ENCODE measurements at places on chromosomes 5 and 9.

DNA sequence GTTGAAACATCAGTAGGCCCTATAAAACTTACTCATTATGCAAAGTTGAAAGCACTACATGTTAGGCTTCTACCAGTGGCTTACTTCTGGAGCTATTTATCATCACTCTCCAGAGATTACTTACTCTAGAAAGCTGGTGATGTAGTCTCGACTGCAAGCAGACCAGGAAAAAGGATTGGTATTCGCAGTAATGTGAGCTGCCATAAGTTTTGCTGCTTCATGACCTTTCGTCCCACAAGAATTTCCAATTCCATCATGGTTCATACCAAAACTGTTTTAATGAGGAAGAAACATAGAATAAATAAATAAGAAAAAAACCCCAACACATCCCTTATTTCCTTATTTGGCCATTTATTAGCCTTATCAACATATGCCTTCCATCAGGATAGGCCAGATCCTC is 181.9 kb downstream of the ADAMTS6 start:
- DNase-seq: no peak

GRCh38 chr5:107542428-107542827 is 128.3 kb downstream of the EFNA5 start:
- DNase-seq: no peak

- DNase-seq: no peak
These were observed 101.4 kb downstream of the COL5A1 start for GRCh38 chr9:134742822-134743535.

DNA sequence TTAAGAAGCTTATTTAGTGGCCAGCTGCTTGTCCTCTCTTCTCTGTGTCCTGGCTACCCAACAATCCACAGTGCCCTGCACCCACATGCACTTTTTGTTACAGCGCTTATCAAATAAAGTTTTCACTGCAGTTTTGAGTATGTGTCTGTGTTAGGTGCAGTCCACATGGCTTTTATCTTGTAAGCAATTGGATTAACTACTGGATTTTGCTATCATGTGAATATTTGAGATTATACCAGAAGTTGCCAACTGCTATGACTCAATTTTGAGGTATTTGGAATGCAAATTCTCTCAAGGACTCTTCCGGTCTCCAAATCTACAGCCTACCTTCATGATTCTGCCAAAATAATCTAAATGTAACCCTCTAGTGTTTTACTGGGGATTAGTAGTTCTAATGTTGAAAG is 690.2 kb downstream of the NR2F1-AS1 start:
- DNase-seq: no peak

DNA sequence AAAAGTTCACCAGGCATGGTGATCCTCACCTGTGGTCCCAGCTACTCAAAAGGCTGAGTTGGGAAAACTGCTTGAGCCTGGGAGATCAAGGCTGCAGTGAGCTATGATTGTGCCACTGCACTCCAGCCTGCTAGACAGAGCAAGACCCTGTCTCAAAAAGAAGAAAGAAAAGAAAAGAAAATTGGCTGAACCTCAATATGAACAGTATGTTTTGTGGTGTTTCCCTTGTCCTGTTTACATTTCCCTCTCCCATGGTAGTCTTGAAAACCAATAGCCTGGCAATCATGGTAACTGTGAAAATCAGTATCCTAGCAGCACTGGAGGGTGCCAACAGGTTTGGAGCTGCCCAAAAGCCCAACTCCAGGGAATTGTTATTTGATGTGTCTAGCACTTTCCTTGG is 174.1 kb upstream of the NR4A3 start:
- no peak for DNase-seq

DNA sequence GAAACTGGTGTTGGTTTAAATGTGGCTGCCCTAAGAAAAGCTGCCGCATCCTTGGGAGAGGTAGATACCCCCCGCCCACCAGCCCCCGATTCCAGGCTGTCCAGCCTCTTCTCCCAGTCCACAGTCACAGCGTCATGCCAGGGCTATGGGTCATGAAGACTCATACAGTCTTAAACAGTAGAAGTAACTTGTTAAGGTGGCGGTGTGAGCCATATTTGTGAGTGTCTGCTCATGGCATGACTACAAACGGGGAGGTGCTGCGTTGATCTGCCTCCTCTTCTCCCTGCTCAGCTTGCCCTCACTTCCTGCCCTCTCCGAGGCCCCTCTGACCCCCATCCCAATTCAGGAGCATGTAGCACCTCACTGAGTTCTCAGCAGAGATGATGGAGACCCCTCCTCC is 20.8 kb downstream of the FGD3 start:
- DNase-seq: no peak

DNA sequence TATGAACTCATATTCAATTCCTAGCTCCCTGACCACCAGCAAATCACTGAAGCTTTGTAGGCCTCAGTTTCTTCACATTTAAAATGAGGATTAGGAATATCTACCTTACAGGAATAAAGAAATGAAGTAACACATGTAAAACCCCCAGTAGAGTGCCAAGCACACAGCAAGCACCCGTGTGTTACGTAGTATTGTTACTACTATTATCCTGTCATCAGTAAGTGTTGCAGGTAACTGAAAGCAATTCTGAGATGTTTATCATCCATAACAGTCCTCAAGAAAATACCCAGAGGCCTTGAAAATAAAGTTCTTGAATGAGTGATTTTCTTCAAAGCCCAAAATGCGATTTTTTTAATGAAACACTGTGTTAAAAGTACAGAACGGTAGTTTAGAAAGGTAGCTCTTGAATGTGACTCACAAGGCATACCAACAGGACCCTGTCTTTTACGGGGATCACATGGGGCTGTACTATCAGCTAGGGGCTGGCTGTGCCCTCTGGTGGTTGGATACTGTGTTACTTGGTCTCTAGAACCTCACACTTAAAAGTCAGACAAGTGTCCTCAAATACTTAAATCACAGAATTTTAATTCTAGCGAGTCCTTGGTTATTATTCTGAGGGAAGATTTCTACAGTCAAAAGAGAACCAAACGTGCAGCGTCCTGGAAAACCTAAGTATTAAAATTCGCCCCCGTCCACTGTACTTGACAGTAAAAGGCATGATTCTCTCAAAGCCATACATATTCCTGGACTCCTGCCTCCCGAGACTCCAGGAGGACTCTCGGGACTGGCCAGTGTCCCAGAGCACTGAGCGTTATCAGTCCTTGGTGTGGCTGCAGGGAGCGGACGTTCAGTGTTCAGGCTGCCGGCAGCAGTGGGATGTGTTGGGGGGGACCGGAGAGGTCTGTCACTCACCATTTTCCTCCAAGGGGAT is 725 bp downstream of the NDUFB6 start:
- peak; percentile 53 for DNase-seq

DNA sequence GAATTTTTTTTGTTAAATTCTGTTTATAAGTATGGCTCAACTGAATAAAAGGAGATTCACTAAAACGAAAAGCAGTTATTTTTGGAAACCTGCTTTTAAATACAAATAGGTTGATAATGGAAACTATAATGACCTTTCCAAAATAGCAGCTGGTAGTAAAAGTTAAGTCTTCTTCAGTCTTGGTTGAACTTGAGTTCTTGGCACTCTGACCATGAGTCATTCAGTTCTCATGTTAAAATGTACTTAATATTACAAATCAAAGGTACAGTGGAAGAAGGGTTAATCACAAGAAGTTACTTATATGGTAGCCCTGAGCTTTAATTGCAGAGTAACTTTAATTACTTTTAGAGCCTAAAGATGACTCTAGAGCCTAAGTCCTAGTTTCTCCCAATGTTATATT is 62.1 kb downstream of the KLF9 start:
- no peak for DNase-seq

GRCh38 chr9:69346596-69347390 is 21.8 kb downstream of the ENTREP1 start:
- no peak for DNase-seq

DNA sequence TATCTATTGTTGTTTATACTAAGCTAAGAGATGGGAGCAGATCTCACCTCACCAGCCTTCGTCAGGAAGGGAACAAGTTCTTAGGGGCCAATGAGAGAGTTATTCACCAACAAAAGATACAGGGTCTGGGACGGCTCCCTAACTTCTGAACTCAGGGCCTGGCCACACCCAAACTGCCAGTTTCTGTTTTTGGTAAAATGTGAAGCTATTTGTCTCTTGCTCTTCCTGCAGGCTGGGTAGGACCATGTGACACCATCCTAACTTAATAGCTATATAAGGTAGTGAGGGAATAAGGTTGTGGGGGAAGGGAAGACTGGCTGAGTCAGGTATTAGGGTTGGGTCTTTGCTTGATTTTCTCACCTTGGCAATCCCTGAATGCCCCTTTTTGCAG is 480.5 kb downstream of the KDM4C start:
- no peak for DNase-seq

- DNase-seq: no peak
These were observed 25.8 kb upstream of the TRIM32 start for GRCh38 chr9:116661037-116661954.

DNA sequence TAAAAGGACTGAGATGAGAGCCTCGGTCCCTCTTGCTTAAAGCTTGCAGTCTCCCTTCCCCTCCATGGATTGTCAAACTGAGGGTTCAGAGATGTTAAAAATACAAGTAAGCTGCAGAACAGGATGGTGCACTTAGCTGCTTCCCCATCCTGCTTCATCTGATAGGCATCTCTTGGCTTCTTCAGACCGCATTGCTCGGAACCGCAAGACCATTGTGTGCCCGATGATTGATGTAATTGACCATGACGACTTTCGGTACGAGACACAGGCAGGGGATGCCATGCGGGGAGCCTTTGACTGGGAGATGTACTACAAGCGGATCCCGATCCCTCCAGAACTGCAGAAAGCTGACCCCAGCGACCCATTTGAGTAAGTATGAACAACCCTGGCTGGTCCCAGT is 65.5 kb upstream of the SAP30L start:
- DNase-seq: no peak

DNA sequence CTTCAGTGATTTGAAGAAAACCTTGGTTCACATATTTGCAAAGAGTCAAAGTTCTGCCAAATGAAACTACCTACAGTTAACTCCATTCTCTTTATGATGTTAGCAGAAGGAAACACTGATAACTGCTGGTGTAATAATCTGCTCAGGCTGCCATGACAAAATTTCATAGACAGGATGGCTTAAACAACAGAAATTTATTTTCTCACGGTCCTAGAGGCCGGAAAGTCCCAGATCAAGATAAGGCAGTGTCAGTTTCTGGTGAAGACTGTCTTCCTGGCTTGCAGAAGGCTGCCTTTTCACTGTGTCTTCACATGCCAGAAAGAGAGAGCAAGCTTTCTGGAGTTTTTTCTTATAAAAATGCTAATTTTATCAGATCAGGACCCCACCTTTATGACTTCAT is 102.4 kb upstream of the PARP8 start:
- no peak for DNase-seq

GRCh38 chr9:9395539-9395938 is 1217.3 kb downstream of the PTPRD start:
- DNase-seq: no peak

DNA sequence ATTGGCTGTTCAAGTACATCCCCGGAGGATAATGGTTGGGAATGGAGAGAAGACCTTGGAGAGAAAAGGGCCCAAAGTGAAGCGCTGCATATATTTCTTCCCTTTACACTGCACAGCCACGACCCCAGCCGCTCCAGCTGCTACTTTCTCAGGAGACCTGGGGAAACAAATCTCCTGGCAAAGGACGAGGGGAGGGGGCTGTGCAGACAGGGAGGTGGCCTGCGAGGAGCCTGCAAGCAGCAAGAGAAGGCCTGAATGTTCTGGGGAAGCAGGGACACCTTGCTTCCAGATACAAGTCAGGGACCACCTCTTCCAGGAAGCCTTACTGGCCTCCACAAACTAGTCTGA is 739 bp upstream of the PDLIM4 start:
- no peak for DNase-seq

DNA sequence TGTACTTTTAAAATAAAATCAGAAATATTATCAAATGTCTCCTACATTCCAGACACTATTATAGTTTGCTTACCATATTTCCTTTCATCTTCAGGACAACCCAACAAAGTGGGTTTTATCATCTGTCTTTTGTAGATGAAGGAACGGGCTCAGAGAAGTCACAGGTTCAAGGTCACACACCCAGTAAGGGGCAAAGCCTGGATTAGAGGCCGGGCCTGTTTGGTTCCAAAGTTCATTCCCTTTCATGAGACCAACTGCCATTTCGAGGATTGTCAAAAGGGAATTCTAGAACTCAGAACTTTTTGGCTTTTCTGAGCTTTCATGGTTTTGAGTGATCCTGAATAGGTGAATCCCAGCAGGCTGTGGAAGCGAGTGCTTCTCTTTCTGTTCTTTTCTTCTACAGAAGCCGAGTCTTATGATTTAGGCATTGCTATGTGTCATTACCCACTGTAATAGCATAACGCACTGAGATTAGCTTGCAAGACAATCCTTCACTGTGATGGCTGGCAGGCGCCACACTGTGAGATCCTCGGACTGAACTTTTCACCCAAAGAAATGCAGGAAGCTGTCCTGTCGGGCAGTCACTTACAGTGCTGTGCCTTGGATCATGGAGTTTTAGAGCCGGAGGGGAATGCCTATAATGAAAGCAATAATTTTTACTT is 43.8 kb upstream of the ANKH start:
- DNase-seq: no peak

DNA sequence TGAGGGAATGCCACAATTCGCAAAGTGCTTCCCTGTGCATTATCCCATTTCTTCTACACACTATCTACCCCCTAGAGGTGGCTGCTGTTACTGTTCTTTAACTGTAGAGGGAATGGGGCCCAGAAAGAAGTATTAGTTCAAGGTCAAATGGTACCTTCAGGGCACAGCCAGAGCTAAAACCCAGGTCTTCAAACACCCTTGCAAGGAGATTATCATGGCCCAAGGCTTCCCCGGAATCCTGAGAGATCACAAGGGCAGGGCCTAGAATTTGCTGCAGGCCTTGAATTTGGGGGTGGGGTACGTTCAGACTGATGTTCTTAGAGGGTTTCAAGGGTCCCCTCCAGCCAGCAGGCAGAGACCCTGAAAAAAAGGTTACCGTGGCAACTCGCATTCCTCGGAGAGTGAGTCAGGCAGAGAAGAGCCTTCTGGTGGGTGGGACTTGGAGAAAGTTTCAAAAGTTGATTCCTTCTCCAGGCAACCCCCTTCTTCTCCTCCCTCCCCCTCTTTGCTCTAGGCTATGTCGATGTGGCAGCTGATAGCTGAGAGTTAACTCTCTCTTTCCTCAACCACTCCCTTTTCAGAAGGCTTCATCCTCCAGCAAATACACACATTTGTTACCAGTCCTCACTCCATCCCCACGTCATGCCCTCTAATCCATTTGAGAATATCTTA is 1.9 kb downstream of the SPARC start:
- no peak for DNase-seq

- DNase-seq: no peak
These were observed 92.1 kb downstream of the NR3C1 start for GRCh38 chr5:143311428-143311827.

DNA sequence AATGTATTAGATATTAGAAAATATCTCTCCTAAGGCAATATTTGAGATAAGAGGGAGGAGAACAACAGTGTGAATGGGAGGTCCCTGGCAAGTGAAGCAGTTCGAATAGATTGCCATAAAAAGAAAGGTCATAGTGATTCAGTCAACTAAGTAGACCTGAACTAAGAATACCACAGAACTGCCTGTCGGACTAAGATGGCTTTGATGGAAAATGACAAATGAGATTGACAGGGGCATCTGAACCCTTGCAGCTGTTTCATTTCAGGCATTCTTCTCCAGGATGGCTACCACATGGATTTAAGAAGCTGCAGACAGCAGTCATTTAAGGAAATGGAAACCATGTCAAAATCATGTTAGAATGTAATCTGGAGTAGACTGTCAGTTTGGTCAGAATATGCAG is 308.4 kb upstream of the MEF2C start:
- no peak for DNase-seq

All from activated CD4-positive, CD25-positive, alpha-beta regulatory T cell treated with anti-CD3 and anti-CD28 coated beads, Interleukin-2, amount 50 U/mL, for 72 hours (primary cell).